ENCODE measurements at places on chromosomes 5 and 9.
A peak's percentile ranks its signal among the peaks of the same experiment; 100 is the strongest.

DNA sequence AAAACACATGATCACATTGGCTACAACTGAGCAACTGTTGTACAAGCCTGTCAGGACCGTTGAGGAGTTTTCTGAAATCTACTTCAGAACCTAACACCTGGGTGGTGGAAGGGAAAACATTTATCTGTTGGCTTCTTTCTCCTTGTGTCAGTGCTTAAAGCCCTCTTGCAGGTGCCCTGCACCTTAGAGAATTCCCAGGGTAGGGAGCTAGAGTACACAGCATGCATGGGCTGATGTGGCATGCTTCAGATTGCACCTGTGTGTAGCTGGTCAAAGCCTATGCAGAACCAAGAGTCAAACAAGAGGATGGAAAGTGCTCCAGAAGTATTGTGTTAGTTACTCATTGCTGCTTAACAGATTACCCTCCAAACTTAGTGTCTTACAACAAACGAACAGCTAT, 33.6 kb upstream of the ZBED3 start:
- DNase-seq: no peak

GRCh38 chr5:35665096-35665495, 47.4 kb downstream of the SPEF2 start:
- DNase-seq: no peak

GRCh38 chr9:97979788-97980478, 3.2 kb upstream of the ANP32B start:
- DNase-seq: peak; percentile 77

- peak; percentile 94 for DNase-seq
These were observed 1.2 kb downstream of the CDC14B start for GRCh38 chr9:96618209-96619123.

- DNase-seq: no peak
These were observed 12.6 kb upstream of the SPARC start for GRCh38 chr5:151699071-151699901.

DNA sequence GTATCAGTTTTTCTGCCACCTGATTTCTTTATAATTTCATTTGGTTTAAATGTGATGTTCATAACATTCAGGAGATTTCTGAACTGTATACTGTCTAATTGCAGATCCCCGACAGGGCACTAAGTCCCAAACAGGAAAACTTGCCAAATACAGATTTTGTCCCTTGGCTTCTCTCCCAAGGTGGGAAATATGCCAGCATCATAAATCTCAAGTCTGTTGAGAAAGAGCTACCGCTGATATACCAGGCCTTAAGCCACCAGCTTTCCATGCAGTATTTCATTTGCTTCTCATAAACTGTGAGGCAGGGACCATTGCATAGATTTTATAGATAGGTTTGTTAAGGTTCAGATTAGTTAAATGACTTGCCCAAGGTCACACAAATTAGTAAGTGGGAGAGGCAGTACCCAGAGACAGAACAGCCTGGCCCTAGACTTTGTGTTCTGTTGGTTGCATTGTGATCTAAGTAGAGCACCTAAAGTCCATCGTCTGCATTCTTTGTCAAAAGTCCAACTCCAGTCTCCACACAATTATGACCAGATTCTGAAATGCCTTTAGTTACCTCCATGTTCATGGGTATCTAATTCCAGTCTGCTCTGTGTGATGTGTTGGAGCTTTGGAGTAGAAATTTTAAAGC, 16.2 kb downstream of the GPR21 start:
- no peak for DNase-seq

GRCh38 chr9:130872912-130873503, 23.6 kb downstream of the QRFP start:
- DNase-seq: no peak

DNA sequence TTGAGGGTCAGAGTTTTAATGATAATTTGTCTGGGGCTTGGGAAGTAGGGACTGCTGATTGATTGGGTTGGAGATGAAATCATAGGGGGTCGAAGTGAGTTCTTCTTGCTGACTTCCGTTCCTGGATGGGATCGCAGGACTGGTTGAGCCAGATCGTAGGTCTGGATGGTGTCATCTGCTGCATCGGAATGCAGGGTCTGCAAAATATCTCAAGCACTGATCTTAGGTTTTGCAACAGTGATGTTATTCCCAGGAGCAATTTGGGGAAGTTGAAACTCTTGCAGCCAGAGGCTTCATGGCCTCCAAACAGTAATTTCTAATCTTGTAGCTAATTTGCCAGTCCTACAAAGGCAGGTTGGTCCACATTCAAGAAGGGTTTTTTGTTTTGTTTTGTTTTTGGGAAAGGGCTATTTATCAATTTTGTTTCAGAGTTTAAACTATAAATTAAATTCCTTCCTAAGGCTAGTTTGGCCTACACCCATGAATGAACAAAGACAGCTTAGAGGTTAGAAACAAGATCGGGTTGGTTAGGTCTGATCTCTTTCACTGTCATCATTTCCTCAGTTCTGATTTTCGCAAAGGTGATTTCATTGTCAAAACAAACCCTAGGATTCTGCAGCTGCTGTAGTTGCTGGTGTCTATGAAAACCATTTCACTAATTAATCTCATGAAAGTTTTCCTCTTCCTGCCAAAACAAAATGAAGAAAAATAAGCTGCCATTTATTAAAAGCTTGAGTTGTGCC, 388.0 kb downstream of the TMEM232 start:
- DNase-seq: no peak

DNA sequence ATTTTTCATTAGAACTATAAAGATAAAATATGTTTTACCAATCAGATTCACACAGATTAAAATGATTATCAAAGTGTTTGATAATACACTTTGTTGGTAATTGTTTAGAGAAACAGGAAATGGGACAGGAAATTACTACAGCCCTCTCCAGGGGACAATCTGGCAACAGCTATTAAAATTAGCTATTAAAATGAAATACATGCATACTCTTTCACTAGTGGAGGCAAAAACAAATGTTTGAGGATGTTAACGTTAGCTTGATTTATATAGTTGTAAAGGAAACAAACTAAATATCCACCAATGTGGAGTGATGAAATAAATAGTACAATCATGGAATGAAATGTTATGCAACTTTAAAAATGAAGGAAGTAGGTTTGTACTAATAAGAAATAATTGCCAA, 53.7 kb downstream of the TARS1 start:
- DNase-seq: no peak

DNA sequence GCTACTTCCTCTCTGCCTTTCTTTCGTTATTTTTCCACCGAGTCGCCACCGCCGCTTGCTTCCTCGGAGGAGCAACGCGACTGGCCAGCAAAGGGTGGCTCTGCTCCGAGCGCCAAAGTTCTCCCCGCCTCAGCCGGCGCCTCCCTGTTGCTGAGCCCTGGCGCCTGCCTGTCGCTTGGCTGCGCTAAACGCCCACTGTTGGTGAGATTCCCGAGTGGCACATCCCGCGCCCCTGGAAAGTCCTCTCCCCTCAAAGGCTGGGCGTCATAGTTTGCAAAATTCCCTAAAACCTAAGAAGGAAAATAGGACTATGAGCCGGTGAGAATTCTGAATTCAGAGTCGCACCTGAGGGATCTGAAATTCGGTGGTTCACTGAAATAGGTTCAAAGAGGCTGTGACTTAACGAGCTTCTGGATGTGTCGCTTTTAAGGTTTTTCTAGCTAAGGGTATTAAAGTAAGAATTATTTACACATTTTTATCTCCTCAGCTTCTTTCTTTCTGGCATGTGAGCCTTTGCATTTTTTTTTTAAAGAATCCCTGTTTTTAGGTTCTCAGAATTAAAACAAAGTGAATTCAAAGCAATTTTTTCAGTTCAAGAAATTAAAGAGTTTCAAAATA, at the start of gene GRIN3A:
Gene GRIN3A, minus strand, starts transcription at position 82 of the 618 bp plus-strand sequence. CDS start 668 bp downstream, outside the sequence.
- DNase-seq: peak; percentile 52

GRCh38 chr9:130522233-130522808, 57.1 kb upstream of the FUBP3 start:
- DNase-seq: peak; percentile 99
